ENCODE measurements at places on chromosomes 13 and 19. TPM values are rescaled to one million over a fixed set of nuclear protein-coding genes. Genes with fewer than 3 reads are reported as not detected.

KLK14 gene
- total RNA-seq = 1.5 TPM

ZNF229 gene
- 15.2 TPM for total RNA-seq

WDR87 gene
- not detected for total RNA-seq

TMC4 gene
- total RNA-seq = not detected

CTXN1 gene
- total RNA-seq = 90.6 TPM

C19orf85 gene
- not detected for total RNA-seq

DNA sequence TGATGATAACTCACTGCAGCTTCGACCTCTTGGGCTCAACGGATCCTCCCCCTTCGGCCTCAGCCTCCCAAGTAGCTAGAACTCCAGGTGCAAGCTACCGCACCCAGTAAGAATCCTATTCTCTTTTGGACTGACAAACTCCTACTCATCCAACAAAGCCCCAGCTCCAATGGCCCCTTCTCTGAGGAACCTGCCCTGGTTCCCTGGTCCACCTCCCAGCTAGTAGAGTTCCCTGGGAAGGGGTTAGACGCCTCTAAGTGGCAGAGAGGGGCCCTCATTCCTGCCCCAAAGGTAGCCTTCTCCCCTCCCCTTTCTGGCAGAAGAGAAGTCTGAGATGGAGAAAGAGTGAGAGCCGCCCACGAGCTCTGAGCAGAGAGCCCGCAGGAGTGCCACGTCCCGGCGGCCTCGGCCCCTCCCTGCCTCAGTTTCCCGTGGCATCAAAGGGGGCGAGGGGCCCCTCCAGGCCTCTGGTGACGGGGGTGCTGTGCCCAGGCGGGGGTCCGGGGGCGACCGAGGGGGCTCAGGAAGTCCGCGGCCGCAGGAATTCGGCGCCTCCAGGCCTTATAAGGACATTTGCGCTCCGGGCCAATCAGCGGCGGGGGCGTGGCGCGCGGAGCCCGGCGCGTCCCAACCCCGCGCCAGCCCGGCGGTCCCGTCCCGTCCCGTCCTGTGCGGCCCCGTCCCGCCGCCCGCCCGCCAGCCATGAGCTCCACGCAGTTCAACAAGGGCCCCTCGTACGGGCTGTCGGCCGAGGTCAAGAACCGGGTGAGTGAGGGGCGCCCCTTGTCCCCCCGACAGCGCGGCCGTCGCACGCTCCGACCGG lies at the start of gene CNN2:
Gene CNN2 (plus strand): TSS at position 649 of the 823 bp plus-strand sequence. CDS start 54 bp downstream, at position 703.
- DNase-seq = peak; percentile 81

DNA sequence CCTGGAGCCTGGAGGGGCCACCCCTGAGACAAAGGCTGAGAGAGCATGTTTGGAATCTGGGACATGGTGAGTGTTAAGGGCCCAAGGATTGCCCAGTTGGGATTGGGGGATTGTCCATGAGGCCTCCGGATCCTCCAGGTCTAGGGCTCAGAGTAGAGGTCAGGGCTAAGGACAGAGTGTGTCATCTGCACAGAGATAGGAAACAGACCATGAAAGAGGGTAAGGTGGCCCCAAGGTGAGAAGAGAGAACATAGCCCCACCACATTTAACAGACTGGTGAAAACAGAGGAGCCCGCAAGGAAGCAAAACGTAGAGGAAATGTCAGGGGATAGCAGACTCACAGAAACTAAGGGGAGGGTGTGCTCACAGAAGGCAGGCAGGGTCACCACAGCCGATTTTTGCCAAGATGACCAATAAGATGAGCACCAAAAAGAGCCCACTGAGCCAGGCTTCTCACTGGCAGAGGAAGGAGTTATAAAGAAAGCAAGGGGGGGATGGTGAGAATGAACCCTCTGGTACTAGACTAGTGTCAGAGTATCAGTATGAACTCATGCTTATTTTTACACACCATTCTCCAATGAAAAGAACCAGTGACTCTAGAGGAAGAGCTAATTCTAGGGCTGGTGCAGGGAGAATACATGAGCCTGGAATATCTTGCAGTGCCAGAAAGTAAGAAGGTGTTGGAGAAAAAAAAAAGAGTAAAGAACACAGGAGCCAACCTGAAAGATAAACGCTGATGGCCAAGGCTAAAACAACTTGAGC lies 17.5 kb downstream of the DYRK1B start:
- DNase-seq = no peak

GRCh38 chr13:98187965-98188261 lies 10.8 kb upstream of the RNF113B start:
- DNase-seq = no peak

DNA sequence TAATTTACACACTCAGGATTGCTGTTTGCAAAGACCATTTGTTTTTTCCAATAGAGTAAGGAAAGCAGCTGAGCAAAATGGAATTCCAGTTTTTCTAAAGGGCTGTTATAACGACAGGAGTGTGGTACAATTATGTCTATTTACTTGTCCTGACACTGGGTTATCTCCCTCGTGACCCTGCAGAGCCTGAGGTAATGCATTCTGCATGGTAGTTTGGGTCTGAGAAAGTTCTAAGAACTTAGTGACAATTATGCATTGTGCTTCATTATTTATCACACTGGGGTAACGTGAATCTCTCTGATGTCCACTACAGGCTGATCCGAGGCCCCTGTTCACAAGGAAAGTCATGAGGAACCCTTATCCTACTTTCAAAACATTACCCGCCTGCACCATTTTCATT lies 50.7 kb upstream of the EDNRB start:
- DNase-seq = no peak

- no peak for DNase-seq
Observed at GRCh38 chr19:48461651-48461981, 6.2 kb downstream of the KCNJ14 start.

- peak; percentile 32 for DNase-seq
Observed at GRCh38 chr13:32838945-32839344, 177.3 kb upstream of the KL start.

DNA sequence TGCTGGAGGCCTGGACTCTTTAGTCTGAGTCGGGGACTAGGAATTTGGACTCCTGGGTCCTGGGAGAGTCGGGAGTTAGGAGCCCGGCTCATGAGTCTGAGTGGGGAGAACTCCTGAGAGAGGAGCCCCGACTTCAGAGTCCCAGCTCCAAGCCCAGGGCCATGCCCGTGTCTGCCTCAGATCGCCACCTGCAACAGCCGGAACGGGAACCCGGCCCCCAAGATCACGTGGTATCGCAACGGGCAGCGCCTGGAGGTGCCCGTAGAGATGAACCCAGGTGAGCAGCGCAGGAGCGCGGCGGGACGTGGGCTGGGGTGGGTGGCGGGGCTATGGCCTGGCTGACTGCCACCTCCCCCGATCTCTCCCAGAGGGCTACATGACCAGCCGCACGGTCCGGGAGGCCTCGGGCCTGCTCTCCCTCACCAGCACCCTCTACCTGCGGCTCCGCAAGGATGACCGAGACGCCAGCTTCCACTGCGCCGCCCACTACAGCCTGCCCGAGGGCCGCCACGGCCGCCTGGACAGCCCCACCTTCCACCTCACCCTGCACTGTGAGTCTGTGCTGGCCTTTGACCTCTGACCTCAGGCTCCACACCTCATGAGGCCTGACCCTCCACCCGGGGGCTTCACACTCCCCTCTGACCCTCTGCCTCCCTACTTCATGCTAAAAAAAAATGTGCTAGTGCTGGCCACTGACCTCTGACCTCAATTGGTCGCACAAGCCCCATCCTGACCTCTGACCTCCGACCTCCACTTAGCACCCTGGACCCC lies 4.4 kb downstream of the BCAM start:
- no peak for DNase-seq

DNA sequence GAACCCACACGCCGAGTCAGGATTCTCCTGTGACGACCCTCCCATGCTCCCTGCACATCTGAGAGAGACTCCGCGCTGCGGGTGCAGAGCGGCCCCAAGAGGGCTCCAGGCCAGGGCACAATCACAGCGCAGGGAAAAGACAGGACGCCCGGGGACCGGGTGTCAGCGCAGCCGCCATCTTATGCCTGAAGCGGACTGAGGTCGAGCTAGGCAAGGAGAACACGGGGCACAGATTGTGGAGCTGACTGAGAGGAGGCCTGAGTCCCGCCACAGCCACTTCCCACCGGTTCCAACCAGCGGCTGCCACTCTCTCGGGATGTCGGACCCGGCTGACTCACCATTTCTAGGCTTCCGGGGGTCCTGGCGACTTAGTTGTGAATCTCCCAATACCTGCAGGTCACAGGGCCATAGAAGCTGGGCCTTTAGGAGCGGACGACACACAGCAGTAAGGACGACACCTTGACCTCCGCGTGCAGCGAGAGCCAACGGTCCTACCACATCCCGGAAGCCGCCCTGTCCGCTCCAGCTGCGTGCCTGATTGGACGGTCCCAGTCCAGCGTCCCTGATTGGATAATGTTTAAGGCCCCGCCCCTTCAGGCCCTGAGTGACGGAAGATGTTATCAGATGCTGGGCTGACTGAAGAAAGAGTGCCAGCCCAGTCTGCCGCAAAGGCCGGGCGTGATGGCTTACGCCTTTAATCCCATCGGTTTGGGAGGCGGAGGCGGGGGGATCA lies at the start of gene ZNF728:
Gene ZNF728 (minus strand): TSS at position 487 of the 733 bp plus-strand sequence. CDS start 146 bp downstream, at position 341.
- no peak for DNase-seq

DNA sequence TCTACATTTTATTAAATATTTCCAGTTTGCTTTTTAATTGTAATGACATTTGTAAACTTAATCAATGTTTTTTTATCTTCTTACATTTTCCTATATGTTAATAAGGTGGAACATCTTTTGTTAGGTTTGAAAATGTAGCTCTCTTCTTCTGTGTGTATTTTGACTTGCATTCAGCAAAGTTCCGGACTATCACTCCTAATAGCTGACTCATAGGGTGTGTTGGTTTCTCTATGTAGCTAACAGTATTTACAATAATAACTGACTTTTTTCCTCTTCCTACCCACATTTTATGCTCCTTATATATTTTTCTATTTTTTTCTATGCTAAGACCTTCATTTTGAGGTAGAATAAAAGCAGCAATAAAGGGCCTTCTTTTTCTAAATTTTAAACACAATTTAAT lies 28.1 kb downstream of the MYO16 start:
- DNase-seq = no peak

- DNase-seq = no peak
Observed at GRCh38 chr13:44537248-44537647, 38.9 kb downstream of the TSC22D1 start.
